ENCODE measurements at places on chromosomes 11 and 22.

- no peak for DNase-seq
These were observed 167.2 kb downstream of the SWAP70 start for GRCh38 chr11:9831122-9831521.

DNA sequence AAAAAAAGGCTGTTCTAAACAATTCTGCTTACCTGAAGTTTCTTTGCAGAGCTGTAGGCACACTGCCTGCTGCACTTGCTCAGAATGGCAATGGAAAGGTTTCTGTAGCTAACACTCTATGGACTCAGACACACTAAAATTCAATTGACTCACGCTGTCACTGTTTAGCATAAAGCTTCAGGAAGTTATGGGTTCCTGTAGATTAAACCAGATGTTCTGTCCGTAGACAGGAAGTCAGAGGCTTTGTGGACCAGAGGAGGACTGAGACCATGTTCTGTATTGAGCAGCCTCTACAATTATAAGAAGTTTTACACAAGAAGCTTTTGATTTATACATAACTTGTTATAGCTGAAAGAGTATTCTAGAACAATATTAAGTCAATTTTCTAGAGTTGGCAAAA lies 70.4 kb downstream of the GLYATL1 start:
- DNase-seq, result no peak

- no peak for DNase-seq
These were observed 69.8 kb upstream of the MTMR2 start for GRCh38 chr11:95993438-95994298.

- no peak for DNase-seq
These were observed 1.2 kb downstream of the BIRC3 start for GRCh38 chr11:102318469-102318868.

DNA sequence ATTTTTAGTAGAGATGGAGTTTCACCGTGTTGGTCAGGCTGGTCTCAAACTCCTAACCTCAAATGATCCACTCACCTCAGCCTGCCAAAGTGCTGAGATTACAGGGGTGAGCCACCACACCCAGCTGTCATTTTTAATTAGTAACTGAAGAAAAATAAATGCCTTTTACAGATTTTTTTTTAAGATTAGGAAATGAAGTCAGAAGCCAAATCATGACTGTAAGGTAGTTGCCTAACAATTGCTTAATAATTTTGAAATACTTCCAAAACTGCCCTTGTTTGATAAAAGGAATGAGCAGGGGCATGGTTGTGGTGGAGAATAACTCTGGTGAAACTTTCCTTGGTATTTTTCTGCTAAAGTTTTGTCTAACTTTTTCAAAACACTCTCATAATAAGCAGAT lies 98.9 kb upstream of the SLC5A12 start:
- DNase-seq, result no peak

- no peak for DNase-seq
These were observed 2.8 kb upstream of the BSX start for GRCh38 chr11:122984186-122985011.

- DNase-seq, result no peak
These were observed 3.2 kb upstream of the PPP6R3 start for GRCh38 chr11:68457216-68457897.

GRCh38 chr22:45475851-45476514 lies 26.7 kb upstream of the FBLN1 start:
- DNase-seq, result no peak

- no peak for DNase-seq
These were observed 26.9 kb upstream of the TESMIN start for GRCh38 chr11:68778205-68778604.

- DNase-seq, result no peak
These were observed 3.1 kb downstream of the MOB2 start for GRCh38 chr11:1483445-1483961.

GRCh38 chr11:131744847-131745246 lies 374.4 kb downstream of the NTM start:
- no peak for DNase-seq

DNA sequence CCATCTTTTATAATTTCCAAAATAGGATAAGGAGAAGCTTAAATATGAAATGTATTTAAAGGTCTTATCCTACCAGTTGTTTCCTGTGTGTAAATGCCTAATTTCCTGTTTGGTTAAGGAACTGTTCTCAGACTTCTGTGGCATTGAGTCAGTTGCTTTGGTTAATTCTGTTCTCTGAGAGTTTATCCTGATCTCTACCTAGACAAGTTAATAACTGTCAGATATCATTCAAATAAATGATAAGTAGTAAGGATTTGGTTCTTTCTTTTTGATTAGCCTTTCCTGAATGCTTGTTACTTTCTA lies 39.5 kb downstream of the CTNND1 start:
- DNase-seq, result no peak

- no peak for DNase-seq
These were observed 207.1 kb downstream of the CASP12 start for GRCh38 chr11:104691129-104691528.

GRCh38 chr11:60927061-60927592 lies 2.9 kb downstream of the TMEM132A start:
- DNase-seq, result no peak

- DNase-seq, result no peak
These were observed 38.2 kb downstream of the RNF141 start for GRCh38 chr11:10502770-10503169.

DNA sequence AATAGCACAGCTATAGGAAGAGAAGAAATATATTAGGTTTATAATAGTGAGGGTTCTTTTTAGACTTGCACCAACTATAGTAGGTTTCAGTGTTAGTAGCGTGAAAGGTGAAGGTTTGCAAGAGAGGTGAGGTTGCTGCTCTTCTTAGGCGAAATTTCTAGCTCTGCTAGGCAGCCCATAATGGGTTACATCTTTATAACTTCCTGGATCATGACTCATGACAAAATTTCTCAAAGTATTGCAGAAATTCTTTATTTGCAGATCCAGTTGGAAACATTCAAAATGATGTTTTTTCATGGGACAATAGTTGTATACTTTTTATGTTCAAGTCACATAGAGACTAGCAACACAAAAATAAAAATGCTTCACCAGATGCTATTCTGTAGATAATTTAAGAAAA lies 260.0 kb downstream of the SOX6 start:
- no peak for DNase-seq

DNA sequence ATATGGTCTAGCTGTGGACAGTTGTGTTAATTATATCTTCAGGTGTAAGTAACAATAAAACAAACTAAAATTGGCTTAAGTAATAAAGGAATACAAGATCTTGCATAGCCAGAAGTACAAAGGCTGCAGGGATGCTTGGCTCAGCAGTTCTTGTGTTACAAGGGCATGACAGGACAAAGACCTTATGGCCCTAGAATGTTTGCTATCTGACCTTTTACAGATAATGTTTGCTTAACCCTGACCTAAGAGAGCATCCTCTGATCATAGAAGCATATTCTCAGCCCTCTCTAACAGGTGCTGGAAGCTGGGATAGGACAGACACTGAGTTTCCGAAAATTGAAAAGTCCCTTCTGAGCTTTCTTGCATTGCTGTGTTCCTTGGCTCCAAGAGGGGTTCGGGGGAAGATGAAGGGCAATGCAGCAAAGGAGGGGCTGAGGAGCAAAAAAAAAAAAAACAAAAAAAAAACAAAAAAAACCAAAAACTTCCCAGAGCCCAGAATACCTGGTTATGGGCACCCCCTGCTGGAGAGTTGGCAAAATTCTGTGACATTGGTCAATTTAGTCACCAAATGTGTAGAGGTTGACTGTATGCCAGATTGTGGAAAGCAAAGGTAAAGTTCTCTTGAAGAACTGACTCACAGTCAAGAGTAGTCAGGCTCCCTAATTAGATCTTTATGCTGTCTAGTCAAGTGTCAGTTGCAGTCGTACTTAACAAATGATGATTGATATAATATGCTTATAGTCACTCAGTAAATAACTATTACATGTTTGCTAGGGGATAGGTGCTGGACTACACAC lies 10.4 kb upstream of the HIKESHI start:
- peak; percentile 80 for DNase-seq

DNA sequence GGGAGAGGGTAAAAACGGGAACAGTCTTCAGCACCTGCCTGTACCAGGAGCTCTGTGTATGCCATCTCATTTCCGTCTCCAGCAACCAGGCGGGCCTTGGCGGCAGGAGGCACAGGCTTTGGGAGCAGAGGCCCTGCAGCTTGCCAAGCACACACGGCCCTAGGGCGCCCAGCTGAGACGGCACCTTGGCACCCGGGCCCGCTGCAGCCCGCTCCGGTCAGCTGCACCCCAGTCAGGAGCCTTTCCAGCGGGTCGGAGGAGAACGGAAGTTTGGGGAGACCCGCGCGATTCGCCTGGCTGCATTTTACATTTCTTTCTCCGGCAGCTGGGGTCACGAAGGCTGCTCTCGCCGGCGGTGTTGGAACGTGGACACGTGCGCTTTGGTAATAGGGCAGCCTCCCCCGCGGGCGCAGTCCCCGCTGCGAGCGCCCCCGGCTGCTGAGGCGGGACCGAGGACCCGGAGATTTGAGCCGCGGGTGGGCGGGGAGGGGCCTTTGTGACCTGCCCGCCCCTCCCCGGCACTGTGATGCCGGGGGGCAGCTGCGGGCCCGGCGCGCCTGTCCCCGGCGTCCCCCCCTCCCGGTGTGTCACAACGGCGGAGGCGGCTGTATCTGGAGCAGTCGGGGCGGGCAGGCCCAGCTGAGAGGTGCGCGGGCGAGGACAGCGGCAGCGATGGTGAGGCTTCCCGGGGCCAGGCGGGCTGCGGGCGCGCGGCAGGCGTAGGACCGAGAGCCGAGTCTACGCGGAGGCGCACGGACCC lies at the start of gene TUBA8:
TSS of gene TUBA8 (plus strand) at position 616 of the 760 bp plus-strand sequence. CDS start at position 673, 57 bp downstream.
- DNase-seq, result no peak

DNA sequence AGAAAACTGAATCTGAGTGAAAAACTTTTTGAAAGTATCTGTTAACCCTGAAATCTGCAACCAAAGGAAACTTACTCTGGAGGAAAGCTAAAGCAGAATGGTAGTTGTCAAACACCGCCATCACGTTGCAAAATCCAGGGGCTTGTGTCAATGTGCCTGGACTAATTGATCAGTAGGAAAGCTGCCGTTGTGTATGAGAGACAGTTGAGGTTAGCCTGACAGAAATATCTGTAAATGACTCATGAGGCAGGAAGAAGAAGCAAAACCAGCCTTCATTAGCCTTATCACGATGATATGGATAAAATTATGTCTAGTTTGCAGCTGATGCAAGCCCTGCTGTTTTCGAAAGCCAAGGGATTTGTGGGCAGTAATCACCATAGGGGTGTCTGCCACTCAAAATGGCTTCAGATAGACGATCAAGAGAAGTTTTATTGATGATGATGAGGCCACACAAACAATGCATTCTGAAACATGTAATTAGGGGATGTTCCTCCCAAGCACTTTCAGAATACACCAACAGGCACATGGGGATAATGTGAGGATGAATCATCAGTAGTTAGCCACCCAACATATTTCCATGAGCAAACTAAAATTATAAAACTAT lies 8.9 kb downstream of the SCGB1A1 start:
- DNase-seq, result peak; percentile 46

All from erythroblast (primary cell).